NCI-H1105 treated with DMSO at 0.1 percent for 48 hours (cell line): ENCODE measurements at places on chromosomes 1 and 21.

- no peak for DNase-seq
Measured at GRCh38 chr1:24278726-24279125, 40.4 kb upstream of the GRHL3 start.

GRCh38 chr1:99758073-99758511 is 8.3 kb downstream of the FRRS1 start:
- DNase-seq: no peak

GRCh38 chr21:43961382-43961909 is 50.7 kb upstream of the TRAPPC10 start:
- no peak for DNase-seq

GRCh38 chr21:34609244-34609932 is 5.5 kb downstream of the RCAN1 start:
- no peak for DNase-seq

DNA sequence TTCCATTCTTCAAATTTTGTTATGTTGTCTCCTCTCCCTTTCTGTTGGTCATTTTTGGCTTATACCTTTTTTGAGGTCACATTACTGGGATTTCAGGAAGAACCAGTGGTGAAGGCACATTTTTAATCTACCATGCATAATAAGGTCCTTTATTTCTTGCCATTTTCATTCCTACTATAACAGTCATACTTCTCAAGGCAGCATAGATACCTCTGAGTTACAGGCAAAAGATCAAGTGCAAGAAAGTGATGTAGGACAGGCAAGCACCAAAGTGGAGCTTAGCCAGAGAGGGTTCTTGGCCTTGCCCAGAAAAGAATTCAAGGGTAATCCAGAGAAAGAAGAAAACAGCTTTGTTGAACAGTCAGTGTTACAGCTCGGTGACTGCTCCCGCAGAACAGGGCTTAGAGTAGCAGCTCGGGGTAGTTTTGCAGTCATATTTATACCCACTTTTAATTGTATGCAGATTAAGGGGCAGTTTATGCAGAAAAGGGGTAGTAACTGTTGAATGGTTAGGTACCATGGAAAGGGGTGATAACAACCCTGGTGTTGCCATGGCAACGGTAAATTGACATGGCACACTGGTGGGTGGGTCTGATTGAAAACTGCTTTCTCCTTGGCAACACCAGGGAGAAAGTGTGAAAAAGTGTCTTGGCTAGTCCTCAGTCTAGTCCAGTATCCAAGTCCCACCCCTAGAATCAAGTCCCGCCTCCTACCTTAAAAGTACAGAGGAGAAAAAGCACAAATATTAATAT is 39.6 kb upstream of the DOCK7 start:
- no peak for DNase-seq

DNA sequence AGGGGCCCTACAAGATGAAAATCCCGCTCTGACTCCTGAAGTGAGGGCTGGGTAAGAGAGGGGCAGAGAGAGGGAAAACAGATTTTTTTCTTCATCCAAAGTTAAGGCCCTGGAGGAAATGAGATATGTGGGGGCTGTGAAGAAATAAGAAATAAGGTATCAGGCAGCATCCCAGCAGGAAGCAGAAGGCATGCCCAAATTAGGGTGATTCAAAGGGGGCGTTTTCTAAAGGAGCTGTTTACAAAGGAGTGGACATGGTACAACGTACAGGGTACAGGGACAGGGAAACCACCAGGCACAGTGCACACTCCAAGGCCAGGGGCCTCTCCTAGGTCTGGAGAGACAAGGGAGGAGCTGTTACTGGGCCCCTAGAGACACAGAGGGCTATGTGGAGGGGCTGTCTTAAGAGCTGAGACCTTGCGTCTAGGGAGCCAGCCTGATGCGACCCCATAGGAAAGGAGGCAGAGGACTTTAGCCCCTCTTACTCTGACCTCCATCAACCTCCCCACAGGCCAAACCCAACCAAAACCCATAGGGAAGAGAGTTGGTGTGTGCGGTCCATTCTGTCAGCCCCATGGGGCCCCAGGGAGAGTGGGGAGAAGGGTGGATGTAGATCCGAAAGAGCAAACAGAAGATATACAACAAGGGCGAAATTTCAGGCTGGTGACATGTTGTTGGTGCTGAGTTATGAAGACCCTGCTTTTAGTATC is 38.6 kb downstream of the STYXL2 start:
- no peak for DNase-seq

DNA sequence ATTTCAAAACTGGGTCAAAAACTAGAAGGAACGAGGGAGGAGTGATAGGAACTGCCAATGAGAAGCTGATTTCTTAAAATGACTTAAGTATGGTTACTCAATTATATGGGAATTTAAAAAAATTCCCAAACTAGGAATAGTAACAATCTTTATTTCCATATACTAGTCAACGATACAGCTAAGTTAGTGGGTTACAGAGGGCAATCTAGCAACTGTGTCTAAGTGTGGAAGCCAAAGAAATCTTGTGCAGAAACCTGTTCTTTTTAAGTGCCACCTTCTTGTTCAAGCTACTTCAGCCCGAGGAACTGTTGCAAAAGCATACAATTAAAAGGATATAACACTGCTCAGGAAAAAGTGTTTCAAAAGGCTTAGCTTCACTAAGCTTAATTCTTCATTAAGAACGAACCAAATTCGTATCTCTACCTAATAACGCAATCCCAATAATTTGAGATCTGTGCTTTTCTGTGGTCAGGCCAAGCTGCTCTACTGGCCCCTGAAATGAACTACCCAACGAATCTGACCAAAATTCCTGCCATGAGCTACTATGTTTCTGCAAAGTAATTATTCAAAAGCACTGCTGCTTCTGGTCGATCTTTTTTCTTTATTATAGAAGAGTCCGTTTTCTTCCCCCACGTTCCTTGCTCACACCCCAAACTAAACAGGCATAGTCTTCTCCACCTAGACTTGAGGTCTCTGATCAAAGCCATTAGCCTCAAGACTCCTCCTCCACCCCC is 1.8 kb downstream of the USP24 start:
- DNase-seq: no peak

- no peak for DNase-seq
Measured at GRCh38 chr1:151563376-151563775, 23.3 kb downstream of the TUFT1 start.

- no peak for DNase-seq
Measured at GRCh38 chr1:71413441-71414175, 332.8 kb upstream of the ZRANB2 start.

GRCh38 chr1:39124282-39124681 is 80.2 kb upstream of the MACF1 start:
- DNase-seq: no peak

GRCh38 chr1:202852163-202852904 is 36.6 kb downstream of the RABIF start:
- no peak for DNase-seq

DNA sequence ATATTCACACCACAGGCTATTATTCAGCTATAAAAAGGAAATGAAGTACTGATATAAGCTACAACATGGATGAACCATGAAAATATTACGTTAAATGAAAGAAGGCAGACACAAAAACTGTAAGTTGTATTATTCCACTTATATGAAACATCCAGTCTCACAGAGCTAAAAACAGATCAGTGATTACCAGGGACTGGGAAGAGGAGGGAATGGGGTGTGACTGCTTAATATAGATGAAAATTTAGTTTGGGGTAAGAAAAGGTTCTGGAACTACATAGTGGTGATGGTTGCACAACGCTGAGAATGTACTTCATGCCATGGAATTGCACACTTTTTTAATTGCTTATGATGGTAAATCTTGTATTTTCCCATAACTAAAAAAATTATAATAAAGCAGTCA is 19.5 kb downstream of the GPBP1L1 start:
- no peak for DNase-seq

DNA sequence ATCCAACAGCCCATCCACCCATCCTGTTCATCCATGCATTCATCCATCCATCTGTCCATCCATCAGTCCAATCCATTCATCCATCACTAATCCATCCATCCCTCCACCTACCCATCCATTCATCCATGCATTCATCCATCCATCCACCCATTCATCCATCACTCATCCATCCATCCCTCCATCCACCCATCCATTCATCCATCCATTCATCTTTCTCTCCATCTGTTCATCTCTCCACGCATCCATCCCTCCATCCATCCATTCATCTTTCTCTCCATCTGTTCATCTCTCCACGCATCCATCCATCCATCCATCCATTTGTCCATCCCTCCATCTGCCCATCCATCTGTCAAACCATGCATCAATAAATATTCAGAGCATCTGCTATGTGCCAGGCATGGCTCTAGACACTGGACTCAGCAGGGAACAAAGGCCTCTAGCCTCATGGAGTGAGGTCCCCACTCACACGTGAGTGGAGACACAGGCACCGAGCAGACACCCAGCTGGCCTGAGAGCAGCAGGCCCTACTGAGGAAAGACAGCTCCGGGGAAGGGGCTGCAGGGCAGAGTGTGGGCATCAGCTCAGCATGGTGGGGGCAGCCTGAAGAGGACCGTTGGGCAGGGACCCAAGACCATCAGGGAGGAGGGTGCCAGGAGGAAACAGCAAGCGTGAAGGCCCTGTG is 9.6 kb downstream of the KRTAP10-1 start:
- no peak for DNase-seq

GRCh38 chr1:79859212-79859948 is 852.9 kb upstream of the ADGRL4 start:
- DNase-seq: no peak

GRCh38 chr1:153616144-153616916 is at the start of gene S100A14:
Gene S100A14 (minus strand): TSS chr1:153616325. CDS start chr1:153615858, 467 bp downstream.
- no peak for DNase-seq

- peak; percentile 28 for DNase-seq
Measured at GRCh38 chr1:236685917-236686814, at the start of gene ACTN2. Gene ACTN2 (plus strand): TSS chr1:236686499. CDS start chr1:236686674, 175 bp downstream.

DNA sequence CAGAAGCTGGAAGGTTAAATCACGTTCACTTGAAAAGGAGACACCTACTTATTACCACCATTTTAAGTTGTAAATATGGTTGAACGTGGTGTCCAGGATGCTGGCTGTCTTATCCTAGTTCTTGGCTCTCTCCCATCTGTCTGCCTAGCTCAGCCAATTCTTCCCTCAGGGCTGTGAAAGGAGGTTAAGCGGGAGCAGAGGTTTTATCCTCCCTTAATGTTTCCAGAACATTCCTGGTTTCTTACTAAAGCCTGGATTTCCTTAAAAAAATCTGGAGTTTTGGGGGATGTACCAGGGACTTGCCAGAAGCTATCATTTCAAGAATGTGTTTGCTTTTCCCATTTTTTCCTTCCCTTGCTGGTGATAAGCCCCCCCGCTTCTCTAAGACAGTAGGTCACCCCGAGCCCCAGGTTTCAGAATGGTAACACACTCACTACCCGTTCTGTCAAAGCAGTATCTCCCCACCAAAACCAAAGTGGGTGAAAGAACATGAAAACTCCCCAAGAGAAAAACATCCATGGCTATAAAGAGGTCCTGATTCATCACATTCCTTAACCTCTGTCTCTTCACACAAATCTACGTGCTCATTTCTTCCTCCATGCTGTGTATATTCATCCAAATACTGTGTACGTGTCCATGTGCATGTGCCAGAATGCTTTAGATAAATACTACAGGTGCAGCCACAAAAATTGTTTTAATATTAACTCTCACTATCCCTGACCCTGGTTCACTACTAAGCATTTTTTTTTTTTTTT is 114.7 kb downstream of the MAP3K21 start:
- no peak for DNase-seq

DNA sequence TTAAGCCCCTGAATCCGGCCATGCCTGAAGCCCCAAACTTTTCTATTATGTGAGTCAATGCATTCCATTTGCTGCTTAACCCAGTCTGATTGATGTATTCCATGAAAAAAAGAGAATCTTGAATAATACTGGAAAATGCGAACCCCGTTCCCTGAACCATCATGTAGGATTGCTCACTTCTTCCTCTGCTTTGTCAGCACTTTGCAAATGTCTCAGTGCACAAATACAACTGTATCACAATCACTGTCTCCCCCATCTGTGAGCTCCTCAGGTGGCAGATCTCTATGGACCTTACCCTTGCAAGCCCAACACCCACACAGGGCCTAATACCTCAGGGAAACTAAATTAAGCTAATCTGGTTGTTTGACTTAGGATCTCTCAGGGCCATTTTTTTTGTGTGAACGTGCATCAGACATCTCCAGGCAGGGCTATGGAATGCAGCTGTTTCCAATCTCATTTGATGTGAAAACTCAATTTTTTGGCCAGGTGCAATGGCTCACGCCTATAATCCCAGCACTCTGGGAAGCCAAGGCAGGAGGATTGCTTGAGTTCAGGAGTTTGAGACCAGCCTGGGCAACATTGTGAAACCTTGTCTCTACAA is 2.1 kb upstream of the RCAN3 start:
- no peak for DNase-seq

- no peak for DNase-seq
Measured at GRCh38 chr1:38332649-38333310, 286.2 kb upstream of the POU3F1 start.

DNA sequence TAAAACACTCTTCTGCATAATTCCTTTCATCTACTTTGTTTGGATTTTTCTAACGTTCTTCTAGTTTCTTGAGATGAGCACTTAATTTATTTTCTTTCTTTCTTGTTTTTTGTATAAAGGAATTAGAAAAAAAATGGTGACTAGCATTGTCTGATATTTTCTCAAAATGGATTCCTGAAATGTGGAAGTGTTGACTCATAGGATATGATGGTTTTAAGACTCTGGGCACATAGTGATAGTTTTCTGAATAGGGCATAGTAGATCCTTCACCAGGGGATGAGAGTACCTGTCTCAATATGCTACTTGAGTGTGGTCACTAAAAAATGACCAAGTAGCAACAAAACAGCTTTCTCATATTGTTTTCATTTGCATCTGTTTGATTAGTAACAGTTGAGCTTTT is 100.9 kb downstream of the PEX14 start:
- DNase-seq: no peak

DNA sequence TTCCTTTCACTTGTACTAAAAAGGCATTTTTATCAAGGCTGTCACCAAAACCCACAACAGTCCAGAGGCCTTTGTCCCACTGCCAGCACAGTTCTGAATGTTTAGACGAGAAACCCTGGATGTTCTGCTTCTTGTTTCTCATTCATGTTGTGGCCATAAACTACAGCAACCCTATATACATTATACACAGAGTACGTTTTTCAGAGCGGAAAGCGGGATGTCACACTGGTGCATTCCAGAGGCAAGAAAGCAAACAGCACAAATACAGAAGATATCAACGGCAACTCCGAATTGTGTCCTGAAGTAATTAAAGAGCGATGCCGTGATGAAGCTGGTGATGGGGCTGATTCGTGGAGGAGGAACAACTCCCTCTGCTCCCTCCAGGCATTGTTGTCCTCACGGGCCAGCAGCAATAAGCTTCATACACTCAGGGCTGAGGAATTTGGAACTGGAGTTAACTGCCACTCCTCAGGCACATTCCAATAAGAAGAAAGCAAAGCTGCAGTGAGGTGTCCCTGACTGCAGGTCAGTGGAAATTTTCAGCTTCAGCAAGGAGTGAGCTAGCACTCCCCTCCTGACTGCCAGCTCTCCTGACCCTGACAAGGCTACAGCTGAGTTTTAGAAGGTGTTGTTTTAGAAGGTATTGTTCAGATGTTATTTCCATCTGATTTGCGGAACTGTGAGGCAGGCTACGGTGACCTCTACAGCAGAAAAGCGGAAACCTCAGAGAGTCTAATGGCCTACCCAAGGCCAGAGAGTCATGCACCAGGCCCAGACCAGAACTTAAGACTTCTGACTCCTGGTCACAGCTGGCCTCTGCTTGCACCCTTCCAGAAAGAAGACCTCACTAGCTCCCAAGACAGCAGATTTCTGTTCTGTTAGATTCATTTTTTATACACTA is 149.0 kb downstream of the TGFBR3 start:
- DNase-seq: no peak
